Breast epithelium (tissue), 4 donors: ENCODE measurements at places on chromosomes 4 and X.

DNA sequence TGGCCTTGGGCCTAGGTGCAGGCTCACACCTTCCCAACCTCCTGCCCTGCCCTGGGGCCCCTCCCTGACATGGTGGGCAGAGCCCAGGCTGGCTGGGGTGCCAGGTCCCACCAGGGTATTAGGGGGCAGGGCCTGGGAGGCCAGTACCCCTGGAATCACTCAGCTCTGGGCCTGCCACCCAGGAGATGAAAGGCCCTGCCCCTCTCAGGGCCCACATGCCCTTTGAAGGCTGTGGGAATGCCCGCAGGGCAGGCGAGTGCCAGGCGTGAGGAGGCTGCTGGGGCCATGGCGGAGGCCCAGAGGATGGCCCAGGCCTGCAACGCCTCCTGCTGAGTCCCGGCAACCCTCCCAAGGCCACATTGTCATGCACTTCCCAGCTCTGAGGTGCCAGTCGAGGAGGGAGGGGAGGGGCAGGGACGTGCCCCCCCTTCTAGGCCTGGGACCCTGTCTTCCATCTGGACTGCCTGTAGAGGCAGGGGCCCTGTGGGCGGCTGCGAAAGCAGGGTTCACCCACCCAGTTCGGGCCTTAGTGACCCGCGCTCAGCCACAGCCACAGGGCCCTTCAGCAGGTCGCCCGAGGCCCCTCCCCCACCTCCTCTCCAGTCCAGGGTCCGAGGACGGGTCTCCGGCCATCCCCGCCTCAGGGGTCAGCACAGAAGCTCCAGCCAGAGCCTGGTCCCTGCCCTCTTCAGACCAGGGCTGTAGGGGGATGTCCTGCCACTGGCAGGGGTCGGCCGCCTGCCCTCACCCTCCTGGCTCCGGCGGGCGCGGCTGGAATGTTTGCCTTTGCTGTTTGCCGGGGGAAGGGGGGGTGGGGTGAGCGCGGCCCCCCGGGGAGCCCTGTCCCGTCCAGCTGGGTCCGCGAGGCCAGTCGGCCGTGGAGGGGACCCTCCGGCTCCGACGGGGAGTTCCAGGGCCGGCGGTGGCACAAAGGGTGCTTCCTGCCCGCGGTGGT, 26.7 kb upstream of the FGFR3 start:
- no peak for DNase-seq

DNA sequence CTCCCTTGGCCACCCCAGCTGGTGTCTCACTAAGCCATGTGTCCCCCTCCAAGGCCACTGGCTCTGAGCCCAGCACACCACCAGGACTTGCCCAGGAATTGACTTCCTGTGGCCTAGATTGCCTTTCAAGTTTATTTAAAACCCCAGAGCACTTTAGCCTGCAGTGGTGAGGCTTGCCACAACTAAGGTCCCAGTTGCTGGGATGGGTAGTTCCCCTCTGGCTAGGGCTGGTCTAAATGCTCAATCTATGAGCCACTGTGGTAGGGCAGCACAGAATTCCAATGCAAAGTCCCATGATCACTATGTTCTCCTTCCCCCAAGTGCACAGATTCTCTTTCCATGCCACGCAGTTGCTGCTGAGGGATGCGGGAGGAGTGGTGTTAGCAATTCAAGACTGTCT, 61.1 kb upstream of the HCCS start:
- no peak for DNase-seq

DNA sequence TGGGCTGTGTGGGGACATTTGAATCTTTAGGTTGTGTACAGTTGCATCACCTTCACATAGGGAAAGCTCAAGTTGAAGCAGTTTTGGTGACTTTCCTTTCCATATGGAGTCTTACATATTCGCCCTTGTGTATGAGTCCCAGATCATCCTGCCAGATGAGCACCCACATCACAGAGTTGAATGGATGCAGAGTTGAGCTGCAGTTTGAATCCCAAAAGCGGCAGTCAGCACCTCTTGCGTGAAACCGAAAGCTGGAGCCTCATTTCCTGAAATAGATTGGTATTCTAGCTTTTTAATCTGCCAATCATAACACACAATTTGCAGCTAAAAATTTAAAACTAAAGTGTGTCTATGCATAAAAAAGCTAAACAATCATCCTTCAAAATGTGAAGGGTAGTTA, 162.9 kb upstream of the DIPK2B start:
- no peak for DNase-seq

GRCh38 chr4:105558277-105558676, 5.9 kb downstream of the ARHGEF38 start:
- no peak for DNase-seq

DNA sequence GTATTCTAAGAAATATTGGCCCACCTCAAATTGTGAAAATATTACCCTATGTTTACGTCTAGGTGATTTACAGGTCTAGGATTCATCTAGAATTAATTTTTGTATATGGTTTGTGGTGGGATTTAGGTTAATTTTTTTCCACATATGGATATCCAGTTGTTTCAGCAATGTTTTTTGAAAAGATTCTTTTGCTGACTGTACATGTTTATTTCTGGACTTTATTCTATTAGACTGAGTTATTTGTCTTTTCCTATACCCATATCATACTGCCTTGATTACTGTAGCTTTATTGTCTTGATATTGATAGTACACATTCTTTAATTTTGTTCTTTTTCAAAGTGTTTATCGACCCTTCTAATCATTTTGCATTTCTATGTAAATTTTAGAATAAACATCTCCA, 83.5 kb downstream of the PRKG2 start:
- DNase-seq: no peak
